Lower leg skin (tissue), 4 donors: ENCODE measurements at places on chromosomes 4 and X. TPM values are rescaled to one million over a fixed set of nuclear protein-coding genes. Genes with fewer than 3 reads are reported as not detected.

- DNase-seq: no peak
These were observed 152.7 kb upstream of the AADAT start for GRCh38 chr4:170242471-170242870.

- no peak for DNase-seq
These were observed 129.4 kb upstream of the PCDH18 start for GRCh38 chr4:137661693-137662092.

DNA sequence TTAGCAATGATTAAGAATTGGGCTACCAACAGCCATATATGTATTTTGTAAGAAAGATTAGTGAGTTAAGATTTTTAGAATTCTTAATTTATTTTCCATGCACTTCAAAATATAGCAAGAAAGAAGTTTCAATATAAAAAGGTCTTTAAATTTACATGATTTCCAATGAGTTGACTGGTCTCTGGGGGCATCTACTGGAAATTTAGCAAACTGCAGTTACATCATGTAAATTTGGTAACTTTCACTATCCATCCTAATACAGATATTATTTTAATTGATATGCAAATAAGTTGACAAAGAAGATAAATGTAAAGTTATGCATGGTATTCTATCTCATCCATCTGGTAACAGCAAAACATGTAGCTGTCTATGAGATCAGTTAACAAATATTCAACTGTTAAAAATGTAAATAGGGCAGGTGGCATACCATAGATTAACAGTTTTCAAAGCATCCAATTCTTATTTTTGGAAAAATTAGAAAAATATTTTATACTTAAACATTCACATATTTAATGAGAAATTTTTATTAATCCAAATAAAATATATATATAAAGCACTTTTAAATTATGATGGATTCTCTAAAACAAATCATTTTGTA is 29.1 kb downstream of the TTC29 start:
- no peak for DNase-seq

GRCh38 chr4:109183931-109184490 is 118.4 kb downstream of the COL25A1 start:
- DNase-seq: no peak

DNA sequence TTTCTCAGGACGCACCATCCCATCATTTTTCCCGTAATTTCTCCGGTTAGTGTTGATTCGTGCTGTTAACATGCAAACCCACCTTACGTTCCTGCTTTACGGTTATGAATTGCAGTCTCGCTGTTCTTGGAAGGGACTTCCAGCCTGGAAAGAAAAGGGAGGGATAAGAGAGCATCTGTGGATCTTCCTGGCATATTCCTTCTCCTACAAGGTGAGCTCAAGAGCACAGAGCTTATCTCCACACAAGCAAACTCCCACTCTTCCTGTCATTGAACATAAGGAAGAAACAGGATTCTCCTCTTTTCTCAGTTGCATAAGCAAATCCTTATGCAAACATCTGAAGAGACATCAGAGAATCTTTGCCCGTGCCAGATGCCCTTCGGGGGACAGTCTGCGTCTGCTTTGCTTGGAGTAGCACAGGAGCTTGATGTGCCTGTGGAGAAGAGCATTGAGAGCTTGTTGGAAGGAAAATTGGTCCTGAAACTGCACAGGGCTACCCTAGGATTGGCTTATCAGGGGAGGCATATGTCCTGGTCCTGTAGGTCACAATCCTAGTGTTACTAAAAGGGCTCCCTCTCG is 127.0 kb downstream of the ASMT start:
- DNase-seq: no peak

DNA sequence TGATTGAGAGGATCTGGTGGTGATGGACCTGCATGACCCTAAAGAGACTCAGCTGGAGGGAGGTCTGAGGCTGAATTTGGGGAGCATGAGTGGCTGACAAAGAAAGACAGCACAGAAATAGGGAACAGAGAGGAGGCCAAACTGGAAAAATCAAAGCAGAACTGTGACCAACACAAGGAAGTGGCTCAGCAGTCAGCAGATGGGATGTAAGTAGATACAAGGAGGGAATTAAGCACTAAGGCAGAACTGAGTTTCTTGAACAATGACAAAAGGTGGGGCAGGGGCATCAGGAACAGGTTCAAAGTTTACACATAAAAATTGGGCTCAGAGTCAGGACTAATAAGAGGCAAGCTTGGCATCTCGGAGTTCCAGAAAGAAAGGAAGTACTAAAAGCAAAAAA is 144.3 kb upstream of the KLF3 start:
- no peak for DNase-seq

DNA sequence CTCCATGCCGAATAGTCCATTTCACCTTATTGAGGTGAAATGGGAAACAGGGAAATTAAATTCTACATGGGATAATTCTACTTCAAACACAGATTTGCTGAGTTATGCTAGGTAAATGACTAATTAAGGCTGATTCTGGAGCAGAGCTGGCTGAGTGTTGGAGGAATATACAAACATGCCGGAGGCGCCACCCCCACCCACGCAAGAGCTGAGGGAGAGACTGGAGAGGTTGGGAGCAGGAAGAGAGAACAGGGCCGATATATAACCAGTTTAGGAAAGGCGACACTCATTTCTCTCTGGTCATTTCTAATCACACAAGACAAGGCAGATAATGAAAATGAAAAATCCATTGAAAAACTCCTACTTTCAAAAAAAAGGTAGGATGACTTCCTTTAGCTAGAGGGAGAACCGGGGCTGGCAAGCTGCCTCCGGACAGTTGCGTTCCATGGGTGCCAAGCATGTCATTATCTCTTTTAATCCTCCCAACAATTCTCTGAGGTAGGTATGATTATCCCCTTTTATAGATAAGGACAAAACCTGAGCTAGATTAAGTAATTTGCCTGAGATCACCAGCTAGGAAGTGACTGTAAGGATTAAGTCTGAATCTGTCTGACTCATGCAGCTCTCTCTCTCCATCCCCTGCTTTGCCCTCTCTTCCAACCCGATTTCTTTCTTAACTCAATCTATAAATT is 27.6 kb upstream of the CFAP299 start:
- DNase-seq: no peak

DNA sequence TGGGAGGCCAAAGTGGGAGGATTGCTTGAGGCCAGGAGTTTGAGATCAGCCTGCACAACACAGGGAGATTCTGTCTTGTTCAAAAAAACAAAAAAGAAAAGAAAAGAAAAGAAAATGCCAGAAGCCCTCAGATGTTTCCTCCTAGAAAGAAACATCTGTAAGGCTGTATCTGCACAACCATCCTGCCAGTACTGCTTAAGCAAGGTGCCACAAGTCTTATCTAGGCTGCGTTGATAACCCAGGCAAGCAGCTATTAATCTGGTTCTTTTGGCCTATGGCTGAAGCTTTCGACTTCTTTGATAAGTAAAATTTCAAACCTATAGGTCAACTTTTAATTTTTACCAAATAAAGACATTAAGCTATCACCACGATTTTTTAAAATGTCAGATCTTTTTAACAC is 3.1 kb downstream of the COX18 start:
- DNase-seq: no peak

DNA sequence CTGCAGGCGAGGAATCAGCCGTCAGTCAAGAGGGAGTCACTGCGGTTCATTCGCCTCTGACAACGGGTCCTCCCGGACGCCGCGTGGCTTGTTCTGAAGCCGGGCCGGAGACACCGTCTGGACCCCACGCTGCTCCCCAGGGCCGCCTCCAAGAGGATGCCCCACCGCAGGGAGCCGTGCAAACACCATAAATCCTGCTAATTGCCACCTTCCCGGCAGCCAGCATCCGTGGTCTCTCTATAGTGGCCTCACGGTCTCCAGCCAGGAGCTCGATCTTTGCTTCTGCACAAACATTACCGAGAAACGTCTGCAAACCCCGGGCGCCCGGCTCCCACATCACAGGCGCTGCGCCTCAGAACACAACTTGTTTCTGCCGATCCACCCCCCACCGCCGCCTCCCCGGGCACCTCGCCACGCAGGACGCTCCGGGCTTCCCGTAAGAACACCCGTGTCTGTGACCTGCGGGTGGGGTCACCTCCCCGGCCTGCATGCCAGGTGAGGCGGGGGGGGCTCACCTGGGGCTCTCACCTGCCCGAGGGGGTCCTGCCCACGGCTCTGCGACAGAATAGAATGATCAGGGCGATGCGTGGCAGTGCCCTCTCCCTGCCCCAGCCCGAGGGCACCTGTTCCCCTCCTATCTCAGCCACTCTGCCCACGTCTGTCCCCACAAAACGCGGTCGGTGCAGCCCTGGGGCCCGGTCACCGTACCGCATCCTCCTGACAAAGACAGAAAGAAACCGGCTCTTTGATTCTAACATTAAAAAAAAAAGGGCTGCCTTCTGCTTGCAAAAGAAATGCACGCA is 32.4 kb upstream of the PPP2R3B start:
- DNase-seq: no peak

DNA sequence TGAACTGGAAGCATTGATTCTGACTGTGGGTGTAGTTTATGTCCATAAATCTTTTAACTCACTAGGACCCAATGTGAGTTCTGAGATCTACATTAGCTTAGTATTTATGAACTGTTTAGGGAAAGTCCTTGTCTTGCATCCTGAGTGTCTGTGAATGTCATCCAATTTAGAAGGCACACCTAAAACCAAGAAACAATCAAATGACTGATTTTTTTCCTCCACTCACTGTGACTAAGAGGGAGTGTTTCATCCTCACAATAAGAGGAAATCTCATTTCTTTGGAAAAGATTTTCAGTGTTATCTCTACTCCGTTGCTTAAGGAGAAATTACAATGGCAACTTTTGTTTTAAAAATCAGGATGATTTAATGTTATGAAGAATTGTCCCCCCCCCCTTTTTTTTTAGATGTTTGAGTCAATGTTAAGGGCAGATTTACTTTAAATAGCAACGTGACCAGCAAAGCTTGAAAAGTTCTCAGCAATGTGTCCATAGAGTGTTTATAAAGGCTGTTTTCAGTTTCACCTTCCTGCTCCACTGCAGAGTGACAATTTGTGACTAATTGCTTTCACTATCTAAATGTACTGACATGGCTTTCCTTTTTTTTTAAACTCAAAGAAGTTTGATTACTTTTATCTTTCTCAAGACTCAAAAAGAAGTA is 173.0 kb downstream of the SPCS3 start:
- no peak for DNase-seq

- no peak for DNase-seq
These were observed 2.7 kb downstream of the ABCD1 start for GRCh38 chrX:153727123-153727931.

DNA sequence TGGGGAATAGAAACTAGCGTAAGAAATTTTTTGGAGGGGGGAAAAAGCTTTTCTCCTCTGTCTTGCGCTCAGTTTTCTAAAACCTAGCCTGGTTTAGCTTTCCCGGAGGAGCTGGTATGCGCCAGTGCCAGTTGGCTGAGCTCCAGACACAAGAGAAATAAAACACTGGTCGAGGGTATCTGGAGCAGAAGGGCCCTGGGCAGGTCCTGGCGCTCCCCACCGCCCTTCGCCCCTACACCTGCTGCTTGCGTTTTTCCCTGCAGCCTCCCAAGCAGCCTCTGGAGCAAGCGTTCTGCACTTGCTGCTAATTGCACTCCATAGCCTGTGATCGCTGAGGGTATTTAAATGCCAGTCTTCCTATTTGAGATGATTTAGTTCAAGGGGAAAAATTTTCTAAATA is 816 bp downstream of the EREG start:
- DNase-seq: no peak

GRCh38 chrX:14300376-14300775 is 229.0 kb upstream of the GLRA2 start:
- no peak for DNase-seq

- DNase-seq: no peak
These were observed 56.9 kb downstream of the MAGEC1 start for GRCh38 chrX:141960578-141960977.

- no peak for DNase-seq
These were observed 904.9 kb upstream of the AGA start for GRCh38 chr4:178347111-178347510.

DNA sequence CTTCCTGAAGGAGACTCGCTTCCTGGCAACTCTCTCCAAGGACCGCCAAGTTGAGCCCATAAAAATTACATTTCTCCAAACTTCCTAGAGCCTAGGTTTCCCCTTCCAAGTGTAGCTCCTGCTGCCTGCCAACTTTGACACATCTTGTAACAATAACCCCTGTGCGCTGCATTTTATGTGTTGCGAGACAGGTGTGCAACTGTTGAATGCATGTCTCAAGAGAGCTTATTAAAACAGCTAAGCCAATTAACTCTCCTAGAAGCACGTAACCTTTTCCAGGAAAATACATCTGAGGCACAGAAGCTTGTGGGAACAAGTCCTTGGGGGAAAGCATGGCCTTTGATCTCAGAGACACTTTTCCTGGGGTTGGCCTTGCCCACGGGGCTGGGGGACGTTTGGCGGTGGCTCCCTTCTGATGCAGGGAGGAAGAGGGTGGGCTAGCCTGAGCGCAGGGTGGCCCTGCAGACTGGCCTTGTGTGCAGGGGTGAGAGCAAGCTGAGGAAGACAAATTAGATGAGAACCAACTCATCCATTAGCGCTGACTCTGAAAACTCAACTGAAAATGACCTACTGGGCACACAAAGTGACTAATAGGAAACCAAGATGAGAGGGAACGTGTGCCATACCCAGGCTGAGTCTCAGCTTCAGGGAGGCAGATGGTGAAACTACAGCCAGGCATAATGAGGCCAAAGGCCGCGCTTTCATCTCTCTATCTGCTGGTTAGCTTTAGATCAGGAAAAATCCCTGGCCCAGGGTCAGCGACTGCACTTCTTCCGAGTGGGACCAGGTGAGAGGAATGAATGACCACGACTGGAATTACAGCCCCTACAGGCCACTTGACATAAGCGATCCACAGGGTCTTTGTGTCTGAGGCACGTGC is 75.3 kb downstream of the ENPP6 start:
- peak; percentile 49 for DNase-seq

GRCh38 chr4:82097504-82097903 is 276.3 kb downstream of the HNRNPD start:
- no peak for DNase-seq

DNA sequence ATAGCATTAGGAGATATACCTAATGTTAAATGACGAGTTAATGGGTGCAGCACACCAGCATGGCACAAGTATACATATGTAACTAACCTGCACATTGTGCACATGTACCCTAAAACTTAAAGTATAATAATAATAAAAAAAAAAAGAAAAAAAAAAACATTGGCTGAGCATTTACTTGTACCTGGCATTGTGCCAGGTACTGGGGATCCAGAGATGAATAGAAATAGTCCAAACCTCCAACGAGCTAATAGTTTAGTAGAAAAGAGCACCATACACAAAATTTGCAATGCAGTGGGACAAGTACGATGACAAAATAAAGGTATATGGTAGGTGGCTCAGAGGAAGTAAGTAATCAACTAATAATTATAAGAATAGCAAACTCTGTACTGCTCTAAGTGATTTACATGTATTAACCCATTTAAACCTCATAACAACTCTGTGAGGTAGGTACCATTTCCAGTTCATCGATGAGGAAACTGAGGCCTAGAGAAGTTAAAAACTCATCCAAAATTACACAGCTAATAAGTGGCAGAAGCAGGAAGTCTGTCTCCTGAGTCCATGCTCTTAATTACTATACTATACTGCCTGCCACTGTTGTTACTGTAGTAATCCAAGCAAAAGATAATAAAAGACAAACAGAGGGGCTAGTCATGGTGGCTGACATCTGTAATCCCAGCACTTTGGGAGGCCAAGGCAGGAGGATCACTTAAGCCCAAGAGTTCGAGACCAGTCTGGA is 319.3 kb downstream of the OPHN1 start:
- no peak for DNase-seq

USP17L13 gene
- not detected for total RNA-seq

CDX4 gene
- 1.1 TPM for total RNA-seq

RHOXF2B gene
- not detected for total RNA-seq

VCX3B gene
- not detected for total RNA-seq

ARHGEF38 gene
- 0.83 TPM for total RNA-seq

CYTL1 gene
- total RNA-seq: not detected

C4orf36 gene
- total RNA-seq: 4.7 TPM

ADH1B gene
- 290 TPM for total RNA-seq

STATH gene
- not detected for total RNA-seq

ADRA2C gene
- total RNA-seq: 8.0 TPM

IL15 gene
- 0.42 TPM for total RNA-seq

DSPP gene
- total RNA-seq: not detected
